ENCODE measurements at places on chromosomes 2 and 18. TPM values are rescaled to one million over a fixed set of nuclear protein-coding genes. Genes with fewer than 3 reads are reported as not detected.

DNA sequence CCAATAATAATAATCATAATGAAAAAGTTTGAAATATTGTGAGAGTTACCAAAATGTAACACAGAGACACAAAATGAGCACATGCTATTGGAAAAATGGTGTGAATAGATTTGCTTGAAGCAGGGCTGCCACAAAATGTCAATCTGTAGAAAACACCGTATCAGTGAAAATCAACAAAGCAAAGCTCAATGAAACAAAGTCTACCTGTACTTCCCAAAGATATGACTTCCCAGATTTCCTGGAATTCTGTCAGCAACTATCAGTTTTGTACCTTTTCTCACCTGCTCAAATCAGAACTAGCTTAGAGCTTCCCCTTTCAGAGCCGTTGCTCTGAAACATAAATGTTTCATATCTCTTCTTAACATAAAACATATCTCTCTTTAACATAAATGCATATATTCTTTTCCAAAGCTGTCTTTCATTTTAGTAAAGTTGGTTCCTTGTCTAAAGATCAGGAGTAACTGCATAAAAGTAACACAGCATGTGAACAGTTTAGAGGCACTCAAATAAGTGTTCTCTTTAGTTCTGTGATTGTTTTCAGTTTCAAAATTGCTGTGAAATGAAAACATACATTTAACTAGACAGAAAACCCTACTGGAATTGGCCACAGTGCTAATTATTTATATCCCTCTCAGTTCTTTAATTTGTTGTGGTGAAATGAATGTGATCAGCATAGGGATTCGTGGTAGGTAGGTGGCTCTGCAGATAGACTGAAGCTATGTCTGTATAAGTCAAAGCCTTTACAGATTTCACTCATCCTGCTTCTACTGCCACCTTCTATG, 262.5 kb downstream of the KCNJ3 start:
- no peak overlapping the region for H3K4me3 ChIP-seq
- H3K27ac ChIP-seq, result no peak overlapping the region
- H3K27me3 ChIP-seq, result peaks cover 9% of the 10 kb centered on the region
- no peaks in the 10 kb centered on the region for H3K4me1 ChIP-seq

DNA sequence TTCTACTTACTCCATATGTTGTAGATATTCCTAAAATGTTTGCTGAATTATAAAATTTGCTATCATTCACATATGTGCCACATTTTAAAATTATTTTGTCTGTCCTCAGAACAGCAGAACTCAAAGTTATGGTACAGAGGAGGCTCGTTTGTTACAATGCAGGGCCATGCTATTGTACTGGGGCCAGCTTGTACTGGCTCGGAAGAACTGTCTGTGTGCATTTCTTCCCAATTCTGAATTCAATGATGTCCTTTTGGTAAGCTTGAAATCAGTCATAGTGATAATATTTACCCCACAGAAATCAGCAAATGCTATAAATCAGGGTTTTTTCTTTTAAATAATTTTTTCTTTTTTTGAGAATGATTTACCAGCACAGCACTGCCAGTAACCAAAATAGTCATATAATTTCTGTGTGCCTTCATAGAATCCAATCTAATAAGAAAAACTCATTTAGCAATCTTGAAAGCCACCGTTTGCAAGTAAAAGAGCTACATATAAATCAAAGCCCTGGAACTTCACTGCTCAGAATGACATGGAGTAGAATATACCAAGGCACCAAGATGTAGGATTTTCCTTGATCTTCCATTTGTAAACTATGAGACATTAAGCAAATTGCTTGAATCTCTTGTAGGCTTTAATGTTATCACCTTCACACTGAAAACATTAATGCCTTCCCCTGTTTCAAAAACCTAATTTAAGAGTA, 90.7 kb upstream of the EPHA4 start:
- no peak overlapping the region for H3K4me3 ChIP-seq
- H3K36me3 ChIP-seq, result peaks cover 27% of the 10 kb centered on the region
- DNase-seq, result no peak
- H3K27ac ChIP-seq, result no peak overlapping the region

SCN7A gene
- 0.32 TPM for total RNA-seq

DNA sequence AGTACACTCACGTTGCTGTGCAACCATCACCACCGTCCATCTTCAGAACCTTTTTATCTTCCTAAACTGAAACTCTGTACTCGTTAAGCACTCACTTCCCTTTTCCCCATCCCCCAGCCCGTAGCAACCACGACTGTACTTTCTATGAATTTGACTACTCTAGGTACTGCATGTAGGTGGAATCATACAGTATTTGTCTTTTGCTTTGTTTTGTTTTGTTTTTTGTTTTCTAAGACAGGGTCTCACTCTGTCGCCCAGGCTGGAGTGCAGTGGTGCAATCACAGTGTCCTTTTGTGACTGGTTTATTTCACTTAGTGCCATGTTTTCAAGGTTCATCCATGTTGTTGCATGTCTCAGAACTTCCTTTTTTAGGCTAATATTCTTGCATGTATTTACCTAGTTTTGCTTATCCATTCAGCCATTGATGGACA, 7.0 kb upstream of the TYMS start:
- H3K4me1 ChIP-seq, result peaks cover 32% of the 10 kb centered on the region
- peaks cover 2% of the 10 kb centered on the region for H3K36me3 ChIP-seq
- H3K27ac ChIP-seq, result no peak overlapping the region
- DNase-seq, result no peak
- no peak overlapping the region for H3K4me3 ChIP-seq
- no peaks in the 10 kb centered on the region for H3K27me3 ChIP-seq

- no peak overlapping the region for H3K4me3 ChIP-seq
- no peaks in the 10 kb centered on the region for H3K4me1 ChIP-seq
- DNase-seq, result no peak
These were observed 140.9 kb downstream of the TFCP2L1 start for GRCh38 chr2:121144111-121144510.

GRCh38 chr2:159249990-159250715, 36.4 kb downstream of the WDSUB1 start:
- peaks cover 14% of the 10 kb centered on the region for H3K36me3 ChIP-seq
- no peaks in the 10 kb centered on the region for H3K4me1 ChIP-seq
- 0 out of 2 replicates have a peak overlapping the region, but pooled peaks have one; percentile 33 for H3K27ac ChIP-seq
- no peaks in the 10 kb centered on the region for H3K27me3 ChIP-seq
- no peak overlapping the region for H3K4me3 ChIP-seq
- no peak for DNase-seq

GAD1 gene
- 2.5 TPM for total RNA-seq

GRCh38 chr2:226911932-226912331, 76.1 kb downstream of the RHBDD1 start:
- no peaks in the 10 kb centered on the region for H3K27me3 ChIP-seq
- H3K36me3 ChIP-seq, result no peaks in the 10 kb centered on the region
- no peak overlapping the region for H3K4me3 ChIP-seq
- DNase-seq, result no peak
- H3K4me1 ChIP-seq, result no peaks in the 10 kb centered on the region
- no peak overlapping the region for H3K27ac ChIP-seq

DNA sequence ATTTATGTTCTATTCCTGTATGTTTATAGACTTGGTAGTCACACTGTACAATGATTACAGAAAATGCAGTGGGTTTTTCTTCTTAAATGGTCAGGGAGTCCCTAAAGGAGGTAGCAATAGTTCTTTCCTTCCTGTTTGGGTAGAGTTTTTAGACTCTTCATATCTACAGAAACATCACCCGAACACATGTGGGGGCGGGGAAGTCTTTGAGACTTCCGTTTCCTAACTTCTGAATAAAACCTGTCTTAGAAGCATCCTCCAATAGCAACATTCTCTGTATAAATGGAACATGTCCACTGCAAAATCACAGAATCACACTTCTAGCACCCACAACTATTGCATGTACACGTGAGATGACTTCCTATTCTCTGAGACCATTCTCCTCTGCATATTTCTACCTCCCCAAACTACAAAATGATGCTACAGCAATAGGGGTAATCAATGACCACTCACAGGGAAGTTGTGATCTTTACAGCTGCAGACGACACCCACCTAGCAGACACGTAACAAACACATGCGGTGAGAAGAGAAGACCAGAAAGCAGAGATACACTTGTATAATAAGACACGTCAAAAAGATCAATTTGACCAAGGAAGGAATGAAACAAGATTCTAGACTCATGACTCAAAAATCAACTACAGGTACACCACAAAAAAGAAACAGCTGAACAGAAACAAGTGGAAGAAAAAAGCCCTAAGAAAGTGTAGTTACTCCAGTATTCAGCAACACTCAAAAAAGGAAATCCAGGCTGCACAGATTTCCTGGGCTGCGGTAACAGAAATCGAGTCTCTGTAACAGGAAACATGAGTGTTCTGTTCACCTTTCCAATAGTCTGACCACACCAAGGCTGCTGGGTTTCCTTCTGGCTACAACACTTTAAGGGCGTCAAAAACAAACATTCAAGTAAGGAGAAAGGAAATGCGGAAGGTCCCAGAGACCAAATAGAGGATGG, 120.4 kb downstream of the ZNF516 start:
- H3K4me3 ChIP-seq, result no peak overlapping the region
- H3K27me3 ChIP-seq, result no peaks in the 10 kb centered on the region
- no peak for DNase-seq
- peaks cover 25% of the 10 kb centered on the region for H3K36me3 ChIP-seq

L3MBTL4 gene
- 1.3 TPM for total RNA-seq

DIPK1C gene
- total RNA-seq, result not detected

DNA sequence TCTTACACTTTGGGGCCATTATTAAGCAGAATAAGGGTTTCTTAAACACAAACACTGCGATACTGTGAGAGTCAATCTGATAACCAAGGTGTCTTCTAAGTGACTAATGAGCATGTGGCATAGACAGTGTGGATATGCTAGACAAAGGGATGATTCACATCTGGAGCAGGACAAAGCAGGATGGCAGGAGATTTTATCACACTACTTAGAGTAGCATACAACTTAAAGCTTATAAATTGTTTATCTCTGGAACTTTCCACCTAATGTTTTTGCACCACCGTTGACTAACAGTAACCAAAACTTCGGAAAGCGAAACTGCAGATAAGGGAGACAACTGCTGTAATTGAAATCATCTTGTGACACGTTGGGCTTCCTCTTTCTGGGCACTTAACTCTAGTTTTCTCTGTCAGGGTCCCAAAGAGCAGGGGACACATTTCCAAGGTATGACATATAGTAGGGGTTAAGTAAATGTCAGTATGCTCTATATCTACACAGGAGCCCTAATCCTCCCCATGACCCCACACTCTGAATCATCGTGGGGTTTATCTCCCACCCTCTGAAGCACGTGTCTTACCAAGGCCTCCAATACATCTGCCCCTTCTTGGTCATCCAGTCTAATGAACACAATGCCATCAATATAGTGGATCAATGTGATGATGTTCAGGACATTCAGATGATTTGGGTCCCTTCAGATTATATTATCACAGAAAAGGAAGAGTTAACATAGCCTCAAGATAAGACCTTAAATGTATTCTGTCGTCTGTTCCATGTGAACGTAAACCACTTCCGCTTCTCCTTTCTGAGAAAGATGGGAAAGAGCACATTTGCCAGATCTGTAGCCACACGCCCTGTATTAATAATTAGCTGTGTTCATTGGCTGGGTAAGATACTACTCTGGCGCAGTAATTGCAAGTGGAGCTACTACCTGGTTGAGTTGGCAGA, 78.7 kb downstream of the FTCDNL1 start:
- H3K4me3 ChIP-seq, result no peak overlapping the region
- H3K4me1 ChIP-seq, result no peaks in the 10 kb centered on the region
- no peaks in the 10 kb centered on the region for H3K36me3 ChIP-seq
- no peak for DNase-seq
- H3K27ac ChIP-seq, result no peak overlapping the region

DNA sequence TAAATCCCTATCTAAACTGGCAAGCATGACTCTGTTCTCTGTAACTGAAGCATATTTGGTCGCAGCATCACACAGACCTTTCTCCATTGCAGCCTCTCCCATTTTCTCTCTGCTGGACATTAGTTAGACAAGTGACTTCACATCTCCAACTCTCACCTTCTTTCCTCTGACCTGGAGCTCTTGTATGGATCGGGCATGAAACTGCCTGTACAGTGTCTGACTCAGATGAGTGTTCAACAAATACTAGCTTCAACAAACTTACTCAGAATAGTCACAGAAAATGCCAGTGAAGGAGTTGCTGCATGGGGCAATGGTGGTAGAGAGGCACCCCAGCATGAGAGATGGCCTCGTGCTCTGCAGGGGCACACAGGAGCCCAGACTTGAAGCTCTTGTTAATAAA, 104.7 kb upstream of the COPS8 start:
- H3K4me3 ChIP-seq, result no peak overlapping the region
- peaks cover 11% of the 10 kb centered on the region for H3K36me3 ChIP-seq
- peaks cover 11% of the 10 kb centered on the region for H3K4me1 ChIP-seq
- DNase-seq, result no peak

- H3K4me1 ChIP-seq, result peaks cover 70% of the 10 kb centered on the region
- peak overlapping the region; percentile 97 for H3K27ac ChIP-seq
- DNase-seq, result peak; percentile 90
- no peaks in the 10 kb centered on the region for H3K27me3 ChIP-seq
These were observed 7.6 kb upstream of the CHRNA1 start for GRCh38 chr2:174771631-174772471.

GRCh38 chr2:12577091-12577490, 139.6 kb upstream of the TRIB2 start:
- H3K27me3 ChIP-seq, result no peaks in the 10 kb centered on the region
- H3K27ac ChIP-seq, result no peak overlapping the region
- peaks cover 15% of the 10 kb centered on the region for H3K4me1 ChIP-seq
- H3K36me3 ChIP-seq, result no peaks in the 10 kb centered on the region
- H3K4me3 ChIP-seq, result no peak overlapping the region
- no peak for DNase-seq

DNA sequence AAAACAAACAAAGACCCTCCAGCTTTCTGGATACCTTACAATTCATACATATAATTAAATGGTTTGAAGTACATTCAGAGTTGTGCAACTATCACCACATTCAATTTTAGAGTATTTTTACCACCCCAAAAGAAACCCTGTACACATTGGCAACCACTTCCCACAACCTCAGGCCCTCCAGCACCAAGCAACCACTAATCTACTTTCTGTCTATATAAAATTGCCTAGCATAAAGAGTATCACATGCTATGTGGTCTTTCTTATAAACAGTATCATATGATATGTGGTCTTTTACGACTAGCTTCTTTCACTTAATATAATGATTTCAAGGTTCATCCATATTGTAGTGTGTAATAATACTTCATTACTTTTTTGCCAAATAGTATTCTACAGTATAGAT, 7.3 kb downstream of the IER3IP1 start:
- H3K27ac ChIP-seq, result no peak overlapping the region
- H3K27me3 ChIP-seq, result no peaks in the 10 kb centered on the region
- DNase-seq, result no peak
- H3K36me3 ChIP-seq, result no peaks in the 10 kb centered on the region

CHRND gene
- 0.07 TPM for total RNA-seq

PAIP2B gene
- 22.4 TPM for total RNA-seq

CHST9 gene
- 16.8 TPM for total RNA-seq
